ENCODE measurements at places on chromosomes 6 and 20. TPM values are rescaled to one million over a fixed set of nuclear protein-coding genes. Genes with fewer than 3 reads are reported as not detected.

DNA sequence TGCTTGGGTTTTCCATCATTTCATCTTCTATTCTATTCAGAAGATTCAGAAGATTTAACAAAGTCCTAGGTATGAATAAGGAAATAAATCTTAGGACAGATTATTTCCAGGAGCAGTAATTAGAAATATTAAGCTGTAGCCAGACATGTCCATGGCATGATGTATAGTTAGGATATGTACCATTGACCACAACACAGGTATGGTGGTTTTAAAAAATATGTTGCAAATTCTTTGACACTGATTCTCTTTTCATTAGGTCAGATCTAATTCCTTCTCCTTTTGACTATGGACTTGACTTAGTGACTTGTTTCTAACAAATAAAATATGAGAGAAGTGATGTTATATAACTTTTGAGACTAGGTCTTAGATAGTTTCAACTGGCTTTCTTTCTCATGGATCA, 23.5 kb upstream of the PDE7B start:
- DNase-seq = no peak

DNA sequence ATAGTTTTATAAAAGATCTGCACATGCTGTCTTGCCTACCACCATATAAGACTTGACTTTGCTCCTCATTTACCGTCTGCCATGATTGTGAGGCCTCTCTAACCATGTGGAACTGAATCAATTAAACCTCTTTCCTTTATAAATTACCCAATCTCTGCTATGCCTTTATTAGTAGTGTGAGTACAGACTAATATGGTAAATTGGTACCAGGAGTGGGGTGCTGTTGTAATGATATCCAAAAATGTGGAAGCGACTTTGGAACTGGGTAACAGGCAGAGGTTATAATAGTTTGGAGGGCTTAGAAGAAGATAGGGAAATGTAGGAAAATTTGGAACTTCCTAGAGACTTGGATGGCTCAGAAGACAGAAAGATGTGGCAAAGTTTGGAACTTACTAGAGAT, 64.2 kb upstream of the TFAP2D start:
- DNase-seq = no peak

DNA sequence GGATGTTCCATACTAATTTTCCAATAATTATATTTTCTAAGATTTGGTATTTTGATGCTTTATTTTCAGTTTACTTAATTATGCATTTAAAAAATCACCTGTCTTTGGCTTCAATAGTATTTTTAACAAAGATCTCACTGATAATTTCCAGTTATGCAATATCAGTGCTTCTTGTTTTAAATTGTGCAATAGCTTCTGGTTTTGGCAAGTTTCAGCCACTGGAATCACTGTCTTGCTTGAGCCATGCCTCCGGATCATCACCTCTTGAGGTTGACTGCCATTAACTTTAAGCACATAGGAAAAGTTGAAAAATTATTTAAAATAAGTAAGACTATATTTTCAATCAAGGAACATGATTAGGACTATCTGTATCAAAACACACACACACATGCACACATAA, 1242.1 kb downstream of the HACE1 start:
- no peak for DNase-seq

- DNase-seq = no peak
Measured at GRCh38 chr6:147063469-147064031, 140.7 kb upstream of the STXBP5 start.

DNA sequence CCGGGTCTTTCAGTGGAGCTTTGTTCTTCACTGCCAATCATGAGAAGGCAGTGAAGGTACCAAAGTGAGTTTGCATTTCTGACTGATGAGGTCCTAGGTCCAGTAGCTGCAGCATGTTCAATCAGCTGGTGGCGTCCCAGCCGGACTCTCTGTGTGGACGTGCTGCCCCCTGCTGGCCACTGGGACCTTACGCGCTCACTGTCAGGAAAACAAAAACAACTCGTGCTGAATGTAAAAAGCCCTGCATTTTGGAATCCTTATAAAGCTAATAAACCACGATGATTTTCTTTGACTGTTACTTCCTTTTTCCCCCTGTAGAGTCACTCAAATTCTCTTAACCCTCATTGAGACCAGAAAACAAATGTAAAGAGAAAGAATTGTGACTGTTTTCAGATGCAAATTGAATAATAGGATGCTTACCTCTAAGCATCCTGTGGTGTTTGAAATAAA, 4.9 kb upstream of the CD24 start:
- DNase-seq = peak; percentile 92

CD93 gene
- total RNA-seq = 20.1 TPM

CLPSL1 gene
- not detected for total RNA-seq

All from mucosa of descending colon (tissue), 3 donors.